ENCODE measurements at places on chromosomes 4 and X. TPM values are rescaled to one million over a fixed set of nuclear protein-coding genes. Genes with fewer than 3 reads are reported as not detected.

DNA sequence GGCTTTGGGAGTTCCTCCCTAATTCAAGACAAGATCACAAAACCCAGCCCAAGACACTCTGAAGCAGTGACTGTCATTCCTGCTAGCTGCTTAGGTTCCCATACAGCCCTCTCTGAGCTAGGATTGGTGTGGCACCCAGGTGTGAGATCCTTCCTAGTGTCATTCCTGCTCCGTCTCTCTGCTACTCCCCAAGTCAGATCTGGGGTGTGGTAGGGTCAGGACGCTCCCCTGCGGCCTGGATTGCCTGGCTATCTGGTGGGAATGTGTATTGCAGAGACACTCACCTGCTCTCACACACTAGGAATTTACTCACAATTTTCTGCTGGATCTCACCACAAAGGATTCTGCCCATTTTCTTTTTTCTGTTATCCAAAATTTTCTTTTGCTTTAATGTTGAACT lies 560.8 kb upstream of the ATOH1 start:
- DNase-seq, result no peak

The ZNF711 gene
- 3.6 TPM for polyA plus RNA-seq

DNA sequence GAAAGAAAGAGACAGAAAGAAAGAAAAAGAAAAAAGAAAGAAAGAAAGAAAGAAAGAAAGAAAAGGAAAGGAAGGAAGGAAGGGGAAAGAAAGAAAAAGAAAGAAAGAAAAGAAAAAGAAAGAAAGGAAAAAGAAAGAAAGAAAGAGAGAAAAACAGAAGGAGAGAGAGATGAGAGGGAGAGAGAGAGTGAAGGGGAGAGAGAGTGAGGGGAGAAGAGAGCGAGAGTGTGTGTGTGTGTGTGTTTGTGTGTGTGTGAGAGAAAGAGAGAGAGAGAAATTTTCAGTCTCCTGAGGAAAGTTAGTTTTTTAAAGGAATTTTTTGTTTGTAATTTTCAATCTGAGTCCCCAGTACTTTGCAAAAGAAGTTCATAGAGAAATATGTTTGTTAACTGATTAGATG lies 504.1 kb upstream of the POU3F4 start:
- DNase-seq, result no peak

- no peak for DNase-seq
Measured at GRCh38 chrX:121921258-121921657, 873.8 kb downstream of the GLUD2 start.

The UXT gene
- 237 TPM for polyA plus RNA-seq

DNA sequence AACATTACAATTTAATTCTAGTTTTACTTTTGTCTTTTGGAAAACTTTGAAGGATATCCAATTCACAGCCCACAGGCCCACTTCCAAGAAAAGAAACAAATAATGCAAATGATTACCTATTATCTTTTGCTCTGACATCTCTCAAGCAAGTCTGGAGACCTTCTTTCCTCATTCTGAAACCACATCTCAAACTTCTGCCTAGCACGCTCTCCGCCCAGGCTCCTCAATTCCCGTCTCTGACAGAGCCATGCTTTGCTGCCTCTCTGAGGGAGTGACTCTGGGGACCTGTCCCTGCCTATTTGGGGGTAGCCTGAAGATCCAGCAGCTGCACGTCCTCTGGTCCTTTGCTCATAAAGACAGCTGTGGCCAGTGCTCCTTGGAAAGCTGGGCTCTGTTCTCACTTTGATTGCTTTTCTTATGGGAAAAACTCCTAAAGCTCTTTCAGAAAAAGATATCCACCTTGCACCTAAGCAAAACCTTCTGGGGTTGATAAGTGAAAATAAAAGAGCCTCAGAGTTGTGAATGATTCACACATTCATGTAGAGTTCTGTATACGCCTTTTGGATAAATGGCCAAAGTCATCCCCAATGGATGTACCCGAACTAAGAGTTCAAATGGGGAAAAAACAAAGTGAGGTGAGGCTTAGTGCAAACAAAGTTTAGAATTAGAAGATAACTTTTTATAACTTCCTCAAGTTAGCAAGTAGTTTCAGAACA lies 72.4 kb upstream of the TNIP3 start:
- no peak for DNase-seq

- no peak for DNase-seq
Measured at GRCh38 chrX:100649550-100650356, 5.8 kb downstream of the SRPX2 start.

GRCh38 chrX:30568136-30568535 lies 9.4 kb downstream of the TASL start:
- no peak for DNase-seq

The UCP1 gene
- polyA plus RNA-seq, result not detected

The IL1RAPL2 gene
- not detected for polyA plus RNA-seq

The DTHD1 gene
- polyA plus RNA-seq, result 0.51 TPM

The SPANXN3 gene
- not detected for polyA plus RNA-seq

The SPOCK3 gene
- polyA plus RNA-seq, result not detected

DNA sequence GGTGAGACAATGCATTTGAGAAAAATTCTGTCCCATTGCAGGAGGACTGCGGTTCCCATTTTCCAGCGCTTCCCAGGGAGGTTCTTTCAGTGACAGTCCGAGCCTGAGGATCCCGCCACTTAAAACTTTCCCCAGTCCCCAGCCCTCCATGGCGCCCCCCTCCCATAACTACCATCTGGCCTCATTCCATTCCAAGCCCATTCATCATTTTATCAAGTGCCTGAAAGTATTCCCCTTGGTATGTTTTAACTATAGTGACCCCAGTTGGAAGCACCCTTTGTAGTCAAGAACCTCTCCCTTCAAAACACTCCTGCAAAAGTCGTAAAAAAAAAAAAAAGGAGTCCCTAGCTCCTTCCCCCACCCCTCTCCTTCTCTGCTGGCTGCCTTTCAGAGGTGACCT lies 1.2 kb downstream of the RASL11B start:
- no peak for DNase-seq

The CFAP99 gene
- polyA plus RNA-seq, result not detected

The AVPR2 gene
- polyA plus RNA-seq, result 0.26 TPM

DNA sequence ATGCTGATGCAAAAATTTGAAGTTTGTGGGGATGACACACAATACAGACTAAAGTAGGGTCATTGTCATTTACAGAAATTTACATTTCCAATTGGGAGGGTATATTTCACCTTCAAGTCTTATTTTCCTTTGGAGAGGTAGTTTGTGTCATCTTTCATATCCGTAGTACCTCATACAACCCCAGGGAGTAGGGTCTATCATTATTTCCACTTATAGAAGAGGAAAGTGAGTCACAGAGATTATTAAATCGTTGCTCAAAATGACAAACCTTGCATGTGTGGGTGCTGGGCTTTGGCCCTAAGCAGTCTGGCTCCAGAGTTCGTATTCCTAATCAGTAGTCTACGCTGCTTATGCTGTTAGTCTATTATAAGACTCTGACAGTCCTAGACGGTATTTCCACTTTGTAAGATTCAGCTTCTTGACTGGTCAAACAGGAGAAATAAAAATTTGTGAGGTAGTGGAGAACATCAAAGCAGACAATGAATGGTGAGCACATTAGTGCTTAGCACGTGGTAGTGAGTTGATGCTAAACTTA lies 516.5 kb downstream of the PCDH7 start:
- no peak for DNase-seq

- no peak for DNase-seq
Measured at GRCh38 chr4:78747475-78747922, 28.7 kb upstream of the BMP2K start.

DNA sequence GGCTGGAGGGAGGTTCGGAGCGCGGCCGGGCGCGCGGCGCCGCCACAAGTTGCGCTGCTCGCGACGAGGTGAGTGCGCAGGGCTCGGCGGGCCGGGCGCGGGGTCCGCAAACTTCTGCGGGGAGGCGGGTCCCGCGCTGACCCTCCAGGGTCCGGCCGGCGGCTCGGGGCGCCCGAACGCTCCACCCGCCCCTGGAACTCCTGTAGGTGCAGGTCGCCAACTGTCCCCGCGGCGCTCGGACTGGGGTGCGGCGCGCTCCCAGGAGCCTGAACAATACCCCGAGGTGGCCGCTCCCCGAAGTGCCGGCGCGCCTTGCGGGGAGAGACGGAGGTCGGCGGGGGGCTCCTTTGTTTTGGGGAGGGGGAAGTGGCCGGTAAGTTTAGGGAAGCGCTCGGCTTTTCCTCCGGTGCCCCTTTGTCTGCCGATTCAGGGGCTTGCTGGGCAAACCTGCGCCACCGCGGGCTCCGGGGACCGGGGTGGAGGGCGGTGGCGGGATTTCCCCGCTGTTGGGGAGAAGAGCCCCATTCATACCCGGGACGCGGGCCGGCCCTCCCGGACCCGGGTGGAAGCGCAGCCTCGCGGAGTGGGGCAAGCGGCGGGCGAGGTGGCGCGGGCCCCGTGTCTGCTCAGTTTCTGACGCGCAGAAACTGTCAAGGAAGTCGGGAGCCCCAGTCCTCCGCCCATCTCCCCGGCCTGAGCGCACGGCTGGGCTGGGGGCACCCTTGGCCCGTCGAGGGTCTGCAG lies 694 bp downstream of the TBL1X start:
- peak; percentile 88 for DNase-seq

- DNase-seq, result no peak
Measured at GRCh38 chrX:104749951-104750610, 184.1 kb downstream of the IL1RAPL2 start.

GRCh38 chrX:78665342-78665741 lies 6.2 kb upstream of the RTL3 start:
- DNase-seq, result peak; percentile 55

The FGFBP1 gene
- 0.10 TPM for polyA plus RNA-seq

DNA sequence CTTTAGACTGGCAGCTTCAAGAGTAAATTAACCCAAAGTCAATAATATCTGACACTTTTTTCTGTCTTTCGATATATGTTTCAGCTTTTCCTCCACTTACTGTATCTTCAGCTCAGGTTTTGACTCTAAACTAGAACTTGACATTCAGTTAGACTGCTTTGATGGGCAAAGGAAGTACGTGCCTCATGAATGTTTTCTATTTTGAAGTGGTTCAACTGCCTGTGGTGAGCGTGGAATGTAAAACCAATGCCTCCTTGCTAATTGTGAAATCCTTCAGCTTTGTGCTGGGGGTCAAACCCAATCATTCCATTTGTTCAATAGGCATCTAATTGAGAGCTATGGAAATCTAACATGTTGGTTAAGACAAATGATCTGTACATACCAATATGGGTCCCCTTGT lies 857.0 kb upstream of the HTR2C start:
- no peak for DNase-seq

The UGT2A1 gene
- polyA plus RNA-seq, result not detected

DNA sequence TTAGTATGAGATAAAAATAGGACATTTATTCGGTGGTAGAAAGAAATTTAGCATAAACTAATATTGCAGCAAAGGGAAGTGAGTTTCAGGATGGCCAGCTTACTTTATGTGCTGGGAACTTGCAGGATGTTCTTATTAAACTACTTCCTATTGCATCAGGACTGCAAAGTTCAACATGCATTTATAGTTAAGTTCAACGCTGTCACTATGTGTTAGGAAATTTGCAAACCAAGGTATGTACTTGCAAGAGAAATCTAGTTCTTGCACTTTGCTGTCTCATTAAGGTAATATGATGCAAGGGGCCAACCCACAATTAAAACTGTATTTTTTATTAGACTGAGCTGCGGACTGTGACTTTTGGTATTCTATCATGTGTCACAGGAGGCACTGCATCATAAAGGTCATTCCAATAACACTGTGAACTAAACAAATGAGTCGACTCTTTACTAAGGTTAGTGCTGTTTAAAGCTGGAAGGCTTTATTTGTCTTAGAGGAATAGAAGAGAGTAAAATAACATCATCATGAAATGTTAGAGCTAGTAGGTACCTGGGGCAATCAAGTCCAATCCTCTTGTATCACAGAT lies 1525.7 kb upstream of the TENM3 start:
- DNase-seq, result no peak

DNA sequence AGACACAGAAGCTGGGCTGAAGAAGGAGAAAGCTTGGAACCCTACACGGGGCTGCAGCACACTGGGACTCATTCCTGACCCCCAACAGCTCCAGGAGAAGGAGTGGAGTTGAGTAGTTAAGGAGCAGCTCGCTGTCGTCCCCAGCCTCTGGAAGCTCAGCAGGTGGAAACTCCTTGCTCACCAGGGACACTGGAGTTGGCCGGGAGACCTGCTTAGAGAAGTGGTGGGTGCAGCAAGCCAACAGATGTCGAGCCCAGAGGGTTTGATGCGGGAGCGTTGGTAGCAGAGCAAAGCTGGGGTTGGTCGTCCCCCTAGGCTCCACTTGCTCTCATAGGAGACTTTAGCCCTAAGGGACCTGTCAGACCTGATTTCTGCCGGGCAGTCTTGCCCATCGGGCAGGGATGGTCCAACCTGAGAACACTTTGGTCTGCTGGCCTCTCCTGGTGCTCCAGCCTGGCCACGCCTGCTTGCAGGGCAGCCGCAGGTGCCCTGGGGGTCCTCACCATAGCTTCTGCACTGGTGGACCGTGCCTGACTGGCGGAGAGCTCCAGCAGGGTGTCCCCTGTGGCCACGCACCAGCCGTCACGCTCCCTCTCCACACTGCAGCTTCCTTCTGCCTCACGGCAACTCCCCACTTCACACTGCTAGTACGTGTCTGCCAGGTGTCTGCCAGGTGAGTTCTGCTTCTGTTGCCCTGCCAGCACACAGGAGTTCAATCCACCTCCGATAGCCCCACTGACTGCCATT lies 353.7 kb downstream of the GASK1B start:
- no peak for DNase-seq

The AKAP14 gene
- not detected for polyA plus RNA-seq

- DNase-seq, result no peak
Measured at GRCh38 chrX:128676651-128677050, 624.4 kb upstream of the ACTRT1 start.

The CACNA1F gene
- polyA plus RNA-seq, result 0.55 TPM

GRCh38 chr4:150543042-150543441 lies 38.9 kb upstream of the MAB21L2 start:
- DNase-seq, result no peak

GRCh38 chrX:96820935-96821334 lies 62.8 kb upstream of the RPA4 start:
- no peak for DNase-seq

Data from spleen (tissue), 13 donors.